ENCODE measurements at places on chromosomes 2 and 18. TPM values are rescaled to one million over a fixed set of nuclear protein-coding genes. Genes with fewer than 3 reads are reported as not detected.

GRCh38 chr2:210611466-210611865 is 55.1 kb downstream of the CPS1 start:
- no peaks in the 10 kb centered on the region for H3K4me1 ChIP-seq
- no peak for DNase-seq
- H3K4me3 ChIP-seq = no peak overlapping the region
- H3K27me3 ChIP-seq = no peaks in the 10 kb centered on the region
- no peaks in the 10 kb centered on the region for H3K36me3 ChIP-seq
- no peak overlapping the region for H3K27ac ChIP-seq

DNA sequence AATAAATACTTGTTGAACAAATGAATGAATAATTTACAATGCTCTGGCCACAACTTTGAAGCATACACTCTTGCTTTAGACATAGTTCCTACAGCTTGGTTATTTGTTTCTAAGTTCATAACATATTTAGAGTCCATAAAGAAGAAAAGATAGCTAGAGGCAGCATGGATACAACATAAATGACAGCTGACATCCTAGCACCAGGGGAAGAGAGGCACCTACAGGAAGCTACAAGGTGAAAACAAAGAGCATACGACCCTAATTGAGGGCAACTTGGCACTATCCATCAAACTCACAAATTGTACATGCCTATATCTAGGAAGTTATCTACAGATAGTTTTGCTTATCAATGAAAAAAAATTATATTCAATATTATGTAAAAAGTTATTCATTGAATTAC is 88.9 kb downstream of the PLEKHM3 start:
- no peaks in the 10 kb centered on the region for H3K27me3 ChIP-seq
- H3K4me1 ChIP-seq = no peaks in the 10 kb centered on the region
- no peaks in the 10 kb centered on the region for H3K36me3 ChIP-seq
- DNase-seq = no peak
- no peak overlapping the region for H3K27ac ChIP-seq

DNA sequence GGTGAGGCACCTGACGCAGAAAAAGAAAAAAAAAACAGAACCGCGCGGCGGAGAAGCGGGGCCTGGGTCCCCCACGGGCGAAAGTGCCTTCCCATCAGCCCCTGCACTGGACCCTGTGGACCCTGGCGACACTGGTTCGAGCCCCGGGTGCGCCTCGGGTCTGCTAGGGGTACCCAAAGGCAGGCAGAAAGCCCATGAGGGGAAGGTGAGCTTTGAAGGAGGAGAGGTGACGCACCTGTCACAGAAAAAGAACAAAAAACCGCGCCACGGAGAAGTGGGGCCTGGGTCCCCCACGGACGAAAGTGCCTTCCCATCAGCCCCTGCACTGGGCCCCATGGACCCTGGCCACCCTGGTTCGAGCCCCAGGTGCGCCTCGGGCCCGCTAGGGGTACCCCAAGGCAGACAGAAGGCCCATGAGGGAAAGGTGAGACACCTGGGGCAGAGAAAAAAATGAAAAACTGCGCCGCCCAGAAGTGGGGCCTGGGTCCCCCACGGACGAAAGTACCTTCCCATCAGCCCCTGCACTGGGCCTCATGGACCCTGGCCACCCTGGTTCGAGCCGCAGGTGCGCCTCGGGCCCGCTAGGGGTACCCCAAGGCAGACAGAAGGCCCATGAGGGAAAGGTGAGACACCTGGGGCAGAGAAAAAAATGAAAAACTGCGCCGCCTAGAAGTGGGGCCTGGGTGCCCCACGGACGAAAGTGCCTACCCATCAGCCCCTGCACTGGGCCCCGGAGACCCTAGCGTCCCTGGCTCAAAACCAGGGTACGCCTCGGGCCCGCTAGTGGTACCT is 227.4 kb downstream of the CCDC74A start:
- H3K4me1 ChIP-seq = no peaks in the 10 kb centered on the region
- no peaks in the 10 kb centered on the region for H3K27me3 ChIP-seq
- H3K27ac ChIP-seq = no peak overlapping the region
- H3K4me3 ChIP-seq = no peak overlapping the region
- H3K36me3 ChIP-seq = no peaks in the 10 kb centered on the region

SPATA3 gene
- total RNA-seq = not detected

LHCGR gene
- not detected for total RNA-seq

- no peak overlapping the region for H3K27ac ChIP-seq
- H3K27me3 ChIP-seq = no peaks in the 10 kb centered on the region
- no peaks in the 10 kb centered on the region for H3K4me1 ChIP-seq
- no peak overlapping the region for H3K4me3 ChIP-seq
Measured at GRCh38 chr2:235225261-235225660, 268.6 kb upstream of the AGAP1 start.

- no peaks in the 10 kb centered on the region for H3K27me3 ChIP-seq
- no peak overlapping the region for H3K4me3 ChIP-seq
- no peaks in the 10 kb centered on the region for H3K36me3 ChIP-seq
- no peaks in the 10 kb centered on the region for H3K4me1 ChIP-seq
- DNase-seq = no peak
Measured at GRCh38 chr18:69257861-69258458, 142.7 kb upstream of the DOK6 start.

- no peak overlapping the region for H3K27ac ChIP-seq
- DNase-seq = no peak
- H3K36me3 ChIP-seq = no peaks in the 10 kb centered on the region
- H3K4me1 ChIP-seq = no peaks in the 10 kb centered on the region
- no peak overlapping the region for H3K4me3 ChIP-seq
Measured at GRCh38 chr2:82748653-82749052, 1710.4 kb downstream of the SUCLG1 start.

DNA sequence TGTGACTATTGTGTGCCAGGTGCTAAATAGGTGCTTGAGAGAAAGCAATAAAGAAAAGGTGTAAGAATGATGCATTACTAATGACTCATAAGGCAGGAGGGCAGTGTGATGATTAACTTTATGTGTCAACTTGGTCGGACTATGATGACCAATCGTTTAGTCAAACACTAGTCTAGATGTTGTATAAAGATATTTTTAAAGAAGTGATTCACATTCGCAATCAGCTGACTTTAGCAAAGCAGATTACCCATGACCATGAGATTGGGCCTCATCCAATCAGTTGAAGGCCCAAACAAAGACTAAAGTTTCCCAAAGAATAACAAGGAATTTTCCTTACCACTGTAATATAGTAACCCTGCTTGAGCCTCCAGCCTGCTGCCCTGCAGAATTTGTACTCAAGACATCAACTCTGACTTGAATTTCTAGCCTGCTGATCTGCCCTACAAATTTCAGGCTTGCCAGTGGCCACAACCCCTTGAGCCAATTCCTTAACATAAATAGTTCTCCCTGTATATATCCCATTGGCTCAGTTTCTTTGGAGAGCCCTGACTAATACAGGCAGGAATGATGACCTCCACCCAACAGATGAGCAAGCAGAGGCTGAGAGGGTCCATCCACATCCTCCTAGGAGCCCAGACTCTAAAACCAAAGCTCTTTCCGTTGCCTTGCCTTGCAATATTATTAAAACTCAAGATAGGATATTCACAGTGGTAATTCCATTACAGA is 132.6 kb downstream of the ACTR3 start:
- H3K27ac ChIP-seq = no peak overlapping the region
- no peaks in the 10 kb centered on the region for H3K36me3 ChIP-seq
- H3K27me3 ChIP-seq = peaks cover 5% of the 10 kb centered on the region
- H3K4me1 ChIP-seq = no peaks in the 10 kb centered on the region
- H3K4me3 ChIP-seq = no peak overlapping the region
- DNase-seq = no peak

NEDD4L gene
- total RNA-seq = 5.1 TPM

NIFK gene
- 125 TPM for total RNA-seq

THSD7B gene
- not detected for total RNA-seq

- DNase-seq = no peak
- no peaks in the 10 kb centered on the region for H3K27me3 ChIP-seq
- no peak overlapping the region for H3K27ac ChIP-seq
- no peaks in the 10 kb centered on the region for H3K36me3 ChIP-seq
- no peak overlapping the region for H3K4me3 ChIP-seq
Measured at GRCh38 chr18:3117493-3118192, 102.1 kb downstream of the MYOM1 start.

GRCh38 chr2:133324150-133324561 is 244.1 kb downstream of the NCKAP5 start:
- H3K27me3 ChIP-seq = no peaks in the 10 kb centered on the region
- no peak for DNase-seq
- H3K36me3 ChIP-seq = no peaks in the 10 kb centered on the region
- H3K4me3 ChIP-seq = no peak overlapping the region
- H3K27ac ChIP-seq = no peak overlapping the region

DNA sequence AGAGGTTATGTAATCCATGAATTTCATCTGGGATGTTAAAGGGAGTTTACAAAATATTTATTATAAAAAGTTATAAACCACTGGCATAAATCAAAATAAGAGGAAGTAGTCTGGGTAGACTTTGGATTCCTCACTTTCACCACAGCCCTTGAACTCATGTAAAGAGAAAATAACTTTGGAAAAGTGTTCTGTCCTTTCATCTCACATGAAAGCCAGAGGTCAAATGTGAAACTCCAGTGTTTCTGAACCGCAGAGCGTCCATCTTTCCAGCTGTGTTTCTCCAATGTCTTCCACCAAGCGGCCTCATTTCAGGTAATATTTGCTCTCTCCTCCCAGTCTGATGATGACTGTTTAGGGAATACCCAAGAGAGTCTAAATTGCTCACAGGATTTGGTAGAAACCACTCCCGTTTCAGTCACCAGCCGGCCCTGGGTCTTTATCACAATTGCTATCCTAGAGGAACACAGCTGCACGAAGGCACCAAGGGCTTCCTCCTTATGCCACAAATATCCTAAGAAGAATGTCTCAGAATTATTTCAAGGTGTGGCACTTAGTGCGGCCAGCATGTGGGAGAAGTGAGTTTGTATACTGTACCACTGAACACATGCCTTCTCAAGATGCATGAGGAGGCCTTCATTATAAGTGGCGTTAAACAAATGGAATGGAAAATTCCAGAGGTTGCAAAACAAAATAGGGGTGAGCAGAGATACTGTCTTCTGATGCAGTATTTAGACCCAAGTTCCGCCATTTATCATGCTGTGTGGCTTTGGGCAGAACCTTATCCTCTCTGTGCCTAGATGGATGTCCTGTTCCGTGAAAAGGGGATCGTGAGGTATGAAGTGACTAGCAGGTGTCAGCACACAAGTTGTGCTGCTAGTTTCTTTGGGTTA is 63.8 kb downstream of the ACTR2 start:
- H3K27ac ChIP-seq = no peak overlapping the region
- peaks cover 35% of the 10 kb centered on the region for H3K27me3 ChIP-seq
- no peaks in the 10 kb centered on the region for H3K36me3 ChIP-seq

DOK6 gene
- not detected for total RNA-seq

GRCh38 chr2:46002507-46002883 is 294.7 kb upstream of the EPAS1 start:
- peaks cover 14% of the 10 kb centered on the region for H3K27me3 ChIP-seq
- H3K27ac ChIP-seq = no peak overlapping the region
- H3K36me3 ChIP-seq = peaks cover 12% of the 10 kb centered on the region
- no peak for DNase-seq
- H3K4me1 ChIP-seq = peaks cover 3% of the 10 kb centered on the region
- no peak overlapping the region for H3K4me3 ChIP-seq

DNA sequence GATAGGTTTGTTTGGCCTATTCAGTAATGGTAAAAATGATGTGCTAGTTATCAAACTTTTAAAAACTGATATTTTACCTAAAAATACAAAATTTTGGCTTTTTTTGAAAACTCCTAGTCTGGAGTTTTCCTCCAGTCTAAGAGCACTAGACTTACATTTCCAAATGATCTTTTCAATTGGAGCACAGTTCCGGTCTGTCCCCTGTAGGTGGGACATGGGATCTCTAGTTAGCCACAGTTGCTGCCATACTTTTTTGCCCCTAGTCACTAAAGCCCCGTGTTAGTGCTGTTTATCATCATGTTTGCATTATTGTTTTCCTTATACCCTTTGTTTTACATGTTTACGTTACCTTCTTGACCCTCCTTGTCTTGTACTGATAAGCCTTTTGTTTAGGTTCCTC is 52.4 kb downstream of the RELCH start:
- peaks cover 15% of the 10 kb centered on the region for H3K4me1 ChIP-seq
- no peaks in the 10 kb centered on the region for H3K27me3 ChIP-seq
- DNase-seq = no peak
- peaks cover 55% of the 10 kb centered on the region for H3K36me3 ChIP-seq
- no peak overlapping the region for H3K4me3 ChIP-seq

RNF125 gene
- 82.5 TPM for total RNA-seq

SERPINB3 gene
- not detected for total RNA-seq

- DNase-seq = no peak
- H3K27me3 ChIP-seq = no peaks in the 10 kb centered on the region
- H3K4me3 ChIP-seq = no peak overlapping the region
- H3K36me3 ChIP-seq = no peaks in the 10 kb centered on the region
- H3K27ac ChIP-seq = no peak overlapping the region
Measured at GRCh38 chr2:19203866-19204265, 154.6 kb downstream of the OSR1 start.

CFC1 gene
- total RNA-seq = not detected

GRCh38 chr2:72524071-72524470 is 301.8 kb downstream of the EXOC6B start:
- no peak overlapping the region for H3K4me3 ChIP-seq
- no peaks in the 10 kb centered on the region for H3K4me1 ChIP-seq
- no peaks in the 10 kb centered on the region for H3K27me3 ChIP-seq
- no peak overlapping the region for H3K27ac ChIP-seq

DNA sequence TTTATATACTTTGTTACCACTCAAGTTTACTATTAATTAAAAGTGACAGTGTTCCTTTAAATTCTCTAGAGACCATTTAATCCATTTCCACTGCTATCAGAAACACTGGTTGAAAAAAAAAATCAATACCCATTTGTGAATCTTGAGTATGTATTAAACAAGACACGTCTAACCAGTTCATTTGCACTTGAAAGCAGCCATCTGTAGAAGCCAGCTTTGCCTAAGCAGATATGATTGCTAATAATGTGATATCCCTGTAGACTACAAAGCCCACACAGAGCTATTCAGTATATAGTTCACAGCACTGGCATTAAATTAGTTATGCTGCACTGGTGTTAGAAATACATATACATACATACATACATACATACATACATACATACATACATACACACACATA is 111.8 kb upstream of the SP3 start:
- DNase-seq = no peak
- H3K4me3 ChIP-seq = no peak overlapping the region
- peaks cover 13% of the 10 kb centered on the region for H3K36me3 ChIP-seq
- no peaks in the 10 kb centered on the region for H3K4me1 ChIP-seq
- no peaks in the 10 kb centered on the region for H3K27me3 ChIP-seq

GRCh38 chr2:240469740-240470139 is 34.3 kb downstream of the GPC1 start:
- no peak for DNase-seq
- no peaks in the 10 kb centered on the region for H3K27me3 ChIP-seq
- H3K36me3 ChIP-seq = no peaks in the 10 kb centered on the region
- H3K27ac ChIP-seq = no peak overlapping the region
- no peaks in the 10 kb centered on the region for H3K4me1 ChIP-seq
- H3K4me3 ChIP-seq = no peak overlapping the region

- peaks cover 11% of the 10 kb centered on the region for H3K4me1 ChIP-seq
- no peak overlapping the region for H3K4me3 ChIP-seq
- H3K36me3 ChIP-seq = no peaks in the 10 kb centered on the region
- H3K27ac ChIP-seq = no peak overlapping the region
Measured at GRCh38 chr2:54871457-54872107, 148.1 kb downstream of the EML6 start.

UGT1A8 gene
- total RNA-seq = not detected

- H3K27ac ChIP-seq = no peak overlapping the region
- peaks cover 9% of the 10 kb centered on the region for H3K27me3 ChIP-seq
- DNase-seq = no peak
- H3K4me1 ChIP-seq = no peaks in the 10 kb centered on the region
- peaks cover 8% of the 10 kb centered on the region for H3K36me3 ChIP-seq
Measured at GRCh38 chr2:232102380-232102779, 140.9 kb downstream of the DIS3L2 start.

Data from activated T-helper 2 cell treated with anti-CD3 and anti-CD28 coated beads, Interferon-gamma antibody, Interleukin-2, Interleukin-4, amounts not matched to agents 10 μg/mL and 5 μg/mL and 100 μg/mL, durations not matched to agents 14 hours and 24 hours and 36 hours (primary cell).